Myocyte (in vitro differentiated cells): ENCODE measurements at places on chromosomes 5 and 9.

- peak; percentile 67 for DNase-seq
Observed at GRCh38 chr5:180860273-180860886, 696 bp downstream of the ZFP62 start.

DNA sequence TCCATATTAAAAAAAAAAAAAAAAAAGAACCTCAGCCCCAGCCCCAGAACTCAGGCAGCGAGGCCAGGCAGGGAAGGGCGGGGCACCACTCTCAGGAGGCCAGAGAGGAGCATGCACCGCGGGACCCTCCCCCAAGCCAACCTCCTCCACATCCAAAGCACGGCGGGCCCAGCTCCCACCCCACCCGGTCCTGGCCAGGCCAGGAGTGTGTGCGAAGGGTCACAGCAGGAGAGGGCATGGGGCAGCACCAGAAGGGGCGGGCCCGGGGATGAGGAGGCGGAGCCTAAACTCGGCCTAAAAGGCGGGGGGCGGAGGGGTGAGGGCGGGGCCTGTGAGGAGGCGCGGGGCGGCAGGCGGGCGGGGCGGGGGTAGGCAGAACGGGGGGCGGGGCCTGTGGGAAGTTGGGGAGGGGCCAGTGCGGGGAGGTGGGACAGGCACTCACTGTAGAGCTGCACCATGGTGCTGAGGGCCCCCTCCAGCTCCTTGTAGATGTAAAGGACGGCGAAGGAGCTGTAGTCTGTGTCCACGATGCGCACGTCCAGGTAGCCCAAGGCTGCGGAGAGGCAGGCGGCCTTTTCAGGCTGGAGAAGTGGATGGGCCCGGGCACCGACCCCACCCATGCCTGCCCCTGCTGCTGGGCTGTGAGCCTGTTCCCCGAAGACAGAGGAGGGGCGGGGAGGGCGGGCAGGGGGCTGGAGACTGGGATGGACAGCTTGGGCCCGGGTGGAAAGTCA, 1.2 kb downstream of the LCN15 start:
- DNase-seq = no peak

DNA sequence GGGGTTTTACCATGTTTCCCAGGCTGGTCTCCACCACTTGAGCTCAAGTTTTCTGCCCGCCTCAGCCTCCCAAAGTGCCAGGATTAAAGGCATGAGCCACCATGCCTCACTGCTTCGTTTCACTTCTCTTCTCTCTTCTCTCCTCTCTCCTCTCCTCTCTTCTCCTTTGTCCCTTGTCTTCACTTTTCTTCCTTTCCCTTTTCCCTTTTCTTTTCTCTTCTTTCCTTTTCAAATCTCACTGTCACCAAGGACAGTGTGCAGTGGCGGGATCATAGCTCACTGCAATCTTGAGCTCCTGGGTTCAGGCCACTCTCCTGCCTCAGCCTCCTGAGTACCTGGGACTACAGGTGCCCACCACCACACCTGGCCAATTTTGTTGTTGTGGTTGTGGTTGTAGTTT, 49.5 kb downstream of the SLF1 start:
- no peak for DNase-seq

DNA sequence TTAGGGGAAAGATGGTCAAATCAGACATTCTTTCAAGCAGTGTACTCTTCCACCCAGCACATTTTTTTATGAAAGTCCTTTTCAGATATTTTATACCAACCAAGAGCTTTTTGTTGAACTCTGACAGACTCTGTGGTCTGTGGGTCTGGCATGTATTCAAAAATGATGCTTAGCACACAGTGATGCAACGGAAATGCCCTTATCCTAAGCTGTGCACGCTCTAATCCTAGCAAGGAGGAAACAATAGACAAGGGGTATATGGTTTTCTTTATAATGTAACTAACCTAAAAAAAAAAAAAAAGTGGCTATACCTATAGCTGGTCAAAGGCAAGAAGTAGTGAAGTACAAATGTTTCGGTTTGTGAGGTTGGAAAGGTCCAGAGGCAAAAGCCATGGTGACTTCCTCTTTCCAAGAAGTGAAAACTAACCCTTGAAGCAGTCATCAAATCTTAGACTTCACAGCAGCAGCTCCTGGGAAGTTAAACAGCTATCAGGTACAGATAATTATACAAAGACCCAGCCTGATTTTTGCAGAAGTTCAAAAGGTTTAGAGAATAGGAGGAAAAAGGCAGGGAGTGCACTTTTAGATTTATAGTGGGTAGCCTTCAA, 82.5 kb downstream of the SEMA6A start:
- DNase-seq = peak; percentile 89

- DNase-seq = peak; percentile 32
Observed at GRCh38 chr5:58407042-58407719, 52.7 kb downstream of the PLK2 start.

GRCh38 chr5:150481972-150482406, 25.9 kb upstream of the NDST1 start:
- no peak for DNase-seq

DNA sequence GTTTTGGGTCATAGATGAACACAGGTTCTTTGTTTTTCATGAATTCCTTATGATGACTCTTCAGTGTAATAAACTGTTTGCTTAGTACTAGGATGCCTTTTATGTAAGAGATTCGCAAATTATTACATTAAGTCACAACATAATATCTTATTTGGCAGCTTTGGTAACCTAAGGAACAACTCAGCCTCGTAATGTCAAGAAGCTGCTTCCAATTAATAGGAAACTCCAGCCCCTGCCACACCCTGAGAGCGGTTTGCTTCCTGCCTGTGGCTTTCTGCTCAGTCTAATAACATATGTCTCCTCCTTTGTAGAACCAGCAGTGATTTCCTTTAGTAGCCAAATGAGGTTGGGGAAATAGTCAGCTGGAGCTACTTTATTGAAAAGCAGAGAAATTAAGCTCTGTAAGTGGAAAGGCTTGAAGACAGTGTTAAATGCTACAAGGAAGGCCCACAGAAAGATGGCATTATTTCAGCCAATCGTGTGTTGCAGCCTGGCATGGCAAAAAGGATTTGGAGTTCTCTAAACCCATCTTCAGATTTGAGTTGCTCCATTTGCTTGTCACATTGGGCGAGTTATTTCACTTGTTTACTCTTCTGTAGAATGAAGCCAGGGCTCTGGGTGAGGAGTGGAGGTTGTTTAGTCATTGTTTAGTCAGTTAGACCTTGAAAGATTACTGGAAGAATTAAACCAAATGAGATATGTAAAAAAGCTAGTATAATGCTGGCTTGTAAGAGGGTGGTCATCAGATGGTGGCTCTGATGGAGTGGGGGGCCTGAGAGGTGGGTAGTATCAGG, 54.1 kb downstream of the MTAP start:
- no peak for DNase-seq

DNA sequence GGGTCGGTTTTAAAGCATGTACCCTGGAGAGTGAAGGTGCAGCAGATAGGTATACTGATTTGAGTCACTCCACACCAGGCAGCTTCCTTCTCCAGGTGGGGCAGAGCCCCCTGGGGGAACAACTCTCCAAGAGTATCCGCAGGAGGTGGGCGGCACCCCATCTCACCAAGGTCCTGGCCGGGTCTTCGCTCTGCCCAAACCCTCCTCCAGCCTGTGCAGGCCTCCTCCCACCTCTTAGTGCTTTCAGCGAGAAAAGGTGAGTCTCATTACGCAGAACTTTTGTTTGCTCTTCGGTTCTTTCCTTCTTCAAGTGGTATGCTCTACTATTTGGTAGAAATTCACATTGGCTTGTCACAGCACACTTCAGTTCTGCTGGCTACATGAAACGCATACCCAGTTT, 13.7 kb downstream of the SPACA9 start:
- no peak for DNase-seq

DNA sequence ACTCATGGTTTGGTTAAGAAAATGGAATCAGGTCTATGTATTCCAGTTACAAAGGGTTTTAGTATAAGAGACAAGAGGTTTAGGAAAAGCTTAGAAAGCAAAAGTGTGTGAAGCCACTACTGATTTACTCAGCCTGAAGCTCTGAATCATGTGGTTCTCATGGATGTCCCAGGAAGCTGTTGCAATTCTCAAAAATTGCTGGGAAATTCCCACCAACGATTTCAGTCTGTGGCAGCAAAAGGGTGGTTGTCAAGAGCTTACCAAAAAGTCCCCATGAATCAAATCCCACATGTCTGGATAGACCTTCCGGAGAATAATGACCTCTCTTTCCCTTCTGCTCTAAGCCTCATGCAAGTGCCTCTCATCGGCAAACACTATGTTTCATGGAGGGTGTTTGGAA, 929.9 kb downstream of the TLE4 start:
- DNase-seq = peak; percentile 39

DNA sequence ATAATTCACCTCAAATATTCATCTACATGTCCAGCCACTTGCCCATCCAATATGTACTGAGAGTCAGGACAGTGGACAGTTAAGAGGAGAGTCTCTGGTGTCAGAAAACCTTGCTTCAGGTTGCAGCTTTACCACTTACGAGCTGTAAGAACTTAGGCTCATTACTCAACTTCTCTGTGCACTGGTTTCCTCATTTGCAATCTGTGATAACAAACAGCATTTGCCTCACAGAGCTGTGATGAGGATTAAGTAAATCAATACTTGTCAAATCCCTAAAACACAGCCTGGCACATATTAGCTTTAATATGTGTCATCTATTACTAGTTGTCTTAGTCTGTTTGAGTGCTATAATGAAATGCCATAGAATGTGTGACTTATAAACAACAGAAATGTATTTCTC, 8.6 kb downstream of the GOLGA1 start:
- no peak for DNase-seq

DNA sequence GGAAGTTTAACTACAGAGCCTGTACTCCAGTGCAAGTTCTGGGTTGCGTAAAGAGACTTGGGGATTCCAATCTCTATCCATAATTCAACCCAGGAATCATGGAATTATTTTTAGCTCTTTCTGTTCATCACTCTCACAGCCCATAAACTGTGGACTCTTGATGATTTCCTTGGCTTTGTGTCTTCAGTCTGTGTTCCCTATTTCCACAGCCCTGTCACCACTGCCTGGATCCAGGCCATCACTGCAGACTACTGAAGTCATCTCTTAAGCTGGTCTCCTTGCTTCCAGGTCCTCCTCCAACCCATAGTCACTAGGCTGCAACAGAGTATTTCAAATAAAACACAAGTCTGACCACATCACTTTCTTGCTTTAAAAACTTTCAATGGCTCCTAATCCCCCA, 211.7 kb downstream of the PLK2 start:
- DNase-seq = no peak

- peak; percentile 25 for DNase-seq
Observed at GRCh38 chr5:40746703-40747102, 9.1 kb downstream of the TTC33 start.

DNA sequence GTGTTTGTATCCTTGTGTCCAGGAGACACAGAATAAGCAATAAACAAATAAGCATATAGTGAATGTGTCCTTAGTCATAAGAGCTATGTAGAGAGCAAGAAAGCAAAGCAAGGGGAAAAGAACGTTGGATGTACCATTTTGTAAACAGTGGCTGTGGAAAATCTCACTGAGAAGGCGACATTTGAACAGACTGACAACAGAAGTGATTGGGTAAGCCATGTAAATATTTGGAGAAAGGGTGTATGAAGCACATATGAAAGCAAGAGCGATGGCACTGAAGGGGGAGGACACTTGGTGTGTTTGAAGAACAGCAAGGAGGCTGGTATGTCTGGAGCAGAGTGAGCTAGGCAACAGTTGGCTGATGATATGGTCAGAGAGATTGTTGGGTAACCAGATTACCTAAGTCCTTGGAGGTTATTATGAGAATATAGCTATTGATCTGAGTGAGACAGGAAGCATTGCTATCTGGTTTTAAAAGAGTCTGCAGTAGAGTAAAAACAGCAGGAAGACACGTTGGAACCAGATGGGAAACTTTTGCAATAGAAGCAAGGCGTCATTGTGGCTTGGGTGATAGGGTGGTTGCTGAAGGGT, 115.5 kb upstream of the IL7R start:
- DNase-seq = no peak

- peak; percentile 17 for DNase-seq
Observed at GRCh38 chr5:81924442-81924841, 47.4 kb upstream of the ATG10 start.

DNA sequence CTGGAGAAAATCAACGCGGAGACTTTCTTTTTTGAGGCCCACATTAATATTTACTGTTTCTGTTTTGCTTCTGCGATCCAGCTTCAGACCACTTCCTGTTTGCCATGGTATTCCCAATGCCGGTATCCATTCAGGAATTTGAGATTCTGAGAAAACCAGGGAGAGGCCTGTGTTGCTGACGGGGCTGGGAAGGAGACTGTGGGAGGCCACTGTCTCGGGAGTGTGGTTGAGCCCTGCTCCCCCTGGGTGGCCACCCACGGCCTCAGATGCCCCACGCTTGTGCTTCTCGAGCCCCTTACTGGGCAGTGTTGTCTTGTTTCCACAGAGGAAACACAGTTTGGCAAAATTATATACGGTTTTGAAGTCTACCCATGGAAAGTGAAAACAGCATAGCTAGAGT, 403.6 kb upstream of the IRX2 start:
- no peak for DNase-seq

DNA sequence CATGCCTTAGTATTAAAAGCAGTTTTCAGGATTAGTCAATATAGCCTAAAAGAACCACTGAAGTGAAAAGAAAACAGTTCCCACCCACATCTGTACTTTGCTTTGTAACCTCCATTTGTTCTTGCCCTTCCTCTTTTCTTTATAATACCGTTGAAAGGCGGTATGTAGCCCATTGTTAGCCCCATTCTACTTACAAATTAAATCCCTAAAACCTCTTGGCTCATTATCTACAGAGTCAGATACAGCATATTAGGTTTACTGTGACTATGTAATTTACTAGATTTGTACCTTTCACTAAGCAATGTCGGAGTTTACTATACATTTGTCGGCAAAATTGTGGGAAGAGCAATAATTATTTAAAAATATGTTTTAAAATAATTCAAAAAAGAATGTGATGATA, 17.3 kb downstream of the ALDH1A1 start:
- DNase-seq = no peak

DNA sequence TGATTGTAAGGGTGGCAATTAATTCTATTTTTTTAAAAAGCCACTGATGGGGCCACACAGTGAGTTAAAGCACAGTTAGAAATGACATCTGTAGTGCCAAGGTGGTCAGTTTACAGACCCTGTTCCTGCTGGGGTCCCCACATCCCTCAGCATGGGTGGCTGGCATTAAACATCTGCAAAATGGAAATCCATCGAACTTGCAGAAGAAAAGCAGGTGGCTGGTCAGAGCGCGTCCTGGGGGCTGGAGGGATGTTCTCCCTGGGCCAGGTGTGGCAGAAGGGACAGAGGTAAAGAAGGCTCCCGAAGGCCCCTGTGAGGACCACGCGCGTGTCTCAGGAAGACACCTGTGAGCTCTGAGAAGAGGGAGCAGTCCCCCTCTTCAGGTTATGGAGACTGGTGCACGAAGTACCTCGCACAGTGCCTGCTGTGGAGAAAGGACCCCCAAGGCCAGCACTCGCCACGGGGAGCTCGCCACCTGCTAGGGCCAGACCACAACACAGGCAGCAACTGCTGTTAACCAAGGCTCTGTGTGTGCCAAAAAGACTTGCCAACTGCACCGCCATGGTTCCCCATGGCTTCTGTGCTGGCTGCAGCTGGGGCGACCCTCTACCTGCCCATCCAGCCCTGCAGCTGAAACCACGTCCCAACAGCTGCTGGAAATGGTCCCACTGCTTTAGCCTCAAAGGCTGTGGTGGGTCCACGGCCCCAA, 65.2 kb downstream of the RASGEF1C start:
- DNase-seq = peak; percentile 74

GRCh38 chr5:129141078-129141477, 46.5 kb downstream of the ISOC1 start:
- no peak for DNase-seq
